Naive thymus-derived CD4-positive, alpha-beta T cell (primary cell): ENCODE measurements at places on chromosomes 1 and 21.

GRCh38 chr1:83822208-83822607 is 176.7 kb downstream of the TTLL7 start:
- DNase-seq, result no peak
- no peaks in the 10 kb centered on the region for H3K36me3 ChIP-seq
- H3K27ac ChIP-seq, result no peak overlapping the region
- no peaks in the 10 kb centered on the region for H3K27me3 ChIP-seq

GRCh38 chr1:109884242-109884891 is 26.3 kb upstream of the CSF1 start:
- DNase-seq, result no peak
- H3K36me3 ChIP-seq, result no peaks in the 10 kb centered on the region
- no peak overlapping the region for H3K4me3 ChIP-seq
- no peaks in the 10 kb centered on the region for H3K4me1 ChIP-seq
- H3K27ac ChIP-seq, result no peak overlapping the region
- no peaks in the 10 kb centered on the region for H3K27me3 ChIP-seq

DNA sequence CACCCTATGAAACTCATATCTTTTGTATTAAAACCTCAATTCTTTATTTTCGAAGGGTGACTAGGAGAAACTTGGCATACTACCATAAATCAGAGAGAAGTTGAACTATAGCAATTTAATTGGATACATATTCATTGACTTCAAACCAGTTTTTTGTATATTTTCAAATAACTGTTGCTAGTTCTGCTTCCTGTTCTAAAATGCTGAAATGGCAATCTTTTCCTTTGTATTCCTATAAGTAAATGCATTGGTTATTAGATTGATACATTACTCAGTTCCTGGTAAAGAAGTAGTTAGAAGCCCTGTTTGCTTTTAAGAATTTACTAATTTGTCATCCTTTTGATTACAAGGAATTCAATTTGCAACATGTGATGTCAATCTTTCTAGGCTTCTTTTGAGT is 200.0 kb downstream of the DISC1 start:
- H3K27ac ChIP-seq, result no peak overlapping the region
- H3K4me3 ChIP-seq, result no peak overlapping the region
- H3K4me1 ChIP-seq, result no peaks in the 10 kb centered on the region

DNA sequence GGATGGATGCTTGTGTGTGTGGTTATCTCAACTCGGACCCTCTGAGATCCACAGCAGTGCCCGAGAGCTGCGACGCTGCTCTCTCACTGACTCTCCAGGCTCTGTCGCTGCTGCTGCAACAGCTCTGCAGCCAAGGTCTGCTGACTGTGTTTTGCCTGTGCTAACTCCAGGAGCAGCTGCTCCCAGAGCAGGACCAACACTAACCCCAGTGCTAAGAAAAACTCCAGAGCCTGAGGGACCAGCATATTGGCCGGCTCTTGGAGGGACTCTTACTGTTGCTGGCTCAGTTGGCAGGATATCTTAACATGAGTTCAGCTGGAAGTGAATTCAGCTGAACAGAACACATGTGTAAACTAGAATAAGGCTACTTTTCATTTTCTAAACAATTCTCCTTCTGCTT is 4.4 kb downstream of the LCE2C start:
- H3K27ac ChIP-seq, result no peak overlapping the region
- no peaks in the 10 kb centered on the region for H3K36me3 ChIP-seq
- DNase-seq, result no peak
- H3K4me3 ChIP-seq, result no peak overlapping the region
- no peaks in the 10 kb centered on the region for H3K27me3 ChIP-seq
- no peaks in the 10 kb centered on the region for H3K4me1 ChIP-seq

DNA sequence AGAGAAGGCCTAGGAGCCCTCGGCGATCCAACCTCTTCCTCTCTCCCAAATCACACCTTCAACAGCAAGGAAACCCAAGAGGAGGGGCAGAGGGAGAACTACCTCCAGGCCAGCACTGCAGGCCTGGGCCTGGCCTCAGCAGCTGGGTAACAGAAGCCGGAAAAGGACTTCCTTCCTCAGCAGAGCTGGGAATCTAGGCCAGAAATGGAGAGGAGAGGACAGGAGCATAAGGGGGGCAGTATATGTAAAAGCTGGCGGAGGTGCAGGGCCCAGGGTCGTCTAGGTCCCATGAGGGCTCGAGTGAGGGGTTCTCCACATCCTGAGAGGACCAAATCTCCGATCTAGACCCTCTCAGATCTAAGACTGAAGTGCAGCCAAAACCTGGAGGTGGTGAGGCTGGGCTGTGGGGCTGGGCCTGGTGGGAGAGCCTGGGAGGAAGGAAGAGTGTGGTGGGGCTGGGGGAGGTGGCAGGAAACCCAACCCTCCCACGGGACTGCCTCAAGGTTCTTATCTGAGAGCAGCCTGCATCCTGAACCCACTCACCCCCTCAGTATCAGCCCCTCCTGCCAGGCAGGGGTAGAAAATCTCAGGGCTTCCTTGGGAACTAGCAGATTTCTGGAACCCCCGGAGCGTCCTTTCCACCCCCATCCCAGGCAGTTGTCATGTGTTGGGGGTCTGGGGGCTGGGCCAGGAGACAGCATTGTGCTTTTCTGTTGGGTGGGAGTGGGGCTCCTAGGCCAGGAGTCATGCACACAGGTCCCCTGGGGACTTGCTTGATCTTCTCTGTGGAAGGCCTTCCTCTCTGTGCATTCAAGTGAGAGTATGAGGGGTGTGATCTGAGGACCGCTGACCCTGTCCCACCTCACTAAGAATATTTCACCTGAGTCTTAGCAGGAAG is 33.0 kb downstream of the PIK3C2B start:
- DNase-seq, result peak; percentile 16
- no peaks in the 10 kb centered on the region for H3K27me3 ChIP-seq

GRCh38 chr1:93707956-93708355 is 26.3 kb upstream of the BCAR3 start:
- no peaks in the 10 kb centered on the region for H3K36me3 ChIP-seq
- H3K27me3 ChIP-seq, result no peaks in the 10 kb centered on the region
- no peak overlapping the region for H3K27ac ChIP-seq
- H3K4me3 ChIP-seq, result no peak overlapping the region
